ENCODE measurements at places on chromosomes 16 and 17.

GRCh38 chr16:22912654-22913053 is 98.7 kb downstream of the HS3ST2 start:
- no peak for DNase-seq

DNA sequence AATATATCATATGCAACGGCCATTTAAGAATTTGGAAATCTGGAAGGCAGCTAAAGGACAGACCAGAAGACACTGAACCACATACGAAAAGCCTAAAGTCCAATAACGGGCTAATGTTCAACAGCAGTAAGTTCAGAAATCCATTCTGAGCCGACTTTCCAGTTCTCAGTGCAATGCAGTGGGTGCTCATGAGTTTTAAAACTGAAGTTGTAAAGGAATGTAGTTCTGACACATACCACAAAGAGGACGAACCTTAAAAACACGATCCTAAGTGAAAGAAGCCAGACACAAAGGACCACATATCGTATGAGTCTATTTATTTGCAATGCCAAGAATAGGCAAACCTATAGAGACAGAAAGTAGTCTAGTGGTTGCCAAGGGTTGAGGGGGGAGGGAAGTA is 278.3 kb upstream of the ZFHX3 start:
- DNase-seq: no peak

- DNase-seq: no peak
These were observed 76.0 kb downstream of the METRNL start for GRCh38 chr17:83155128-83156121.

- no peak for DNase-seq
These were observed 110.0 kb downstream of the N4BP1 start for GRCh38 chr16:48499923-48500381.

DNA sequence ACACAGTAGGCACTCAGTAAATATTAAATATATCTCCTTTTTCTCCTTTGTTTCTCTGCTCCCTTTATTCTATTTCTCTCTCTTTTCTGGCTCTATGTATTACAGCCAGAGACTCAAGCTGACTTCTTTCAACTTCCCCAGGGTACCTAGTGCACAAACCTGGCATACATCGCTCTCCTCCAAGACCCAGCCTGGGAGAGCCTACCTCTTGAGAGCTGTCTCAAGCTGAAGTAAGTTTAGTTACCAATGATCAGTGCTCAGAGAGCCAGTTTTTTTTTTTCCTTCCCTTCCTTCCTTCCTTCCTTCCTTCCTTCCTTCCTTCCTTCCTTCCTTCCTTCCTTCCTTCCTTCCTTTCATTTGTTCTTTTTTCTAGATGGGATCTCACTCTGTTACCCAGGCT is 19.8 kb downstream of the TMEM98 start:
- DNase-seq: no peak

GRCh38 chr17:44115585-44116415 is 7.6 kb downstream of the HDAC5 start:
- DNase-seq: no peak

- DNase-seq: no peak
These were observed 10.7 kb upstream of the STAC2 start for GRCh38 chr17:39236450-39236927.

All from CD4-positive, alpha-beta T cell treated with Interleukin-2 at 100 ng/mL for 4 hours (primary cell).